ENCODE measurements at places on chromosomes 13 and 19.

DNA sequence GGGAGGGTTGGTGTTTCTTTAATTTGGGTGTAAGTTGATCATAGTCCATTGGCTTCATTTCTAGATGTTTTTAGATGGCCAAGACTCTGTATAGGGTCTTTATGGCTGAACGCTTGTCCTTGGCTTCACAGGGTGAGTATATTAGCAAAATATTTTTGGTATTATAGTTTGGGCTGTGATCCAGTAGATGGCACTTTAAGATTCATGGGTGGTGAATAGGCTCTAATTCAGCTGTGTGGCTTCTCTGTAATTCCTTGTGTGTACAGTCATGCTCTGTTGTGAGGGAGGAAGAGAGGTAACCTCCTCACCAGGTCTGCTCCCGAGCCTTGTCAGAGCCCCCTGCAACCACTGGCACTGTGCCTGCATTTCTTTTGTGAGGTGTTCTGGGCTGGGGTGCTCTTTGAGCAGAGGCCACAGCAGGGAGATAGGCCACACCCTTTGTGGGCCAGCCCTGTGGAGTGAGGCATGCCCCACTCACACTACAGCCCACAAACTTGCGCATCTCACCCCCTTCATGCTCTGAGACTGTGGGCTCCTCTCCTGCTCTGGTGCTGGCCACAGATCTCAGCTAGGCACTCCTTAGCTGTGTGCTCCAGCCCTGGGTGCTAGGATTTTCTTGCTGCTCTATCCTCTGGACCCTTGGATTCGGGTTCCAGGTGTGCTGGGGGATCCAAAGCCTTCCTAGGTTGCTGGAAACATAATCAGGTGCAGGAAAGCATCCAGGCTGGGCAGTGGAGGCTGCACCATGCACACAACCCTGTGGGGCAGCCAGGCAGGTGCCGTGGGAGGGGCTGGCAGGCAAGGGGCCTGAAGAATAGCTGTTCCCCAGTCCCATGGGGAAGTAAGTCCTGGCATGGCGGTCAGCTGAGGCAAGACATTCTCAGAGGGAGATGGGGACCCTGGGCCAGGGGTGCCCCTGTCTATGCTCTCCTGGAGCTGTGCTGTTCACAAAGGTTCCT, 193.9 kb downstream of the GPC5 start:
- DNase-seq: no peak

GRCh38 chr19:18322318-18322758, 538 bp downstream of the LSM4 start:
- peak; percentile 81 for DNase-seq

DNA sequence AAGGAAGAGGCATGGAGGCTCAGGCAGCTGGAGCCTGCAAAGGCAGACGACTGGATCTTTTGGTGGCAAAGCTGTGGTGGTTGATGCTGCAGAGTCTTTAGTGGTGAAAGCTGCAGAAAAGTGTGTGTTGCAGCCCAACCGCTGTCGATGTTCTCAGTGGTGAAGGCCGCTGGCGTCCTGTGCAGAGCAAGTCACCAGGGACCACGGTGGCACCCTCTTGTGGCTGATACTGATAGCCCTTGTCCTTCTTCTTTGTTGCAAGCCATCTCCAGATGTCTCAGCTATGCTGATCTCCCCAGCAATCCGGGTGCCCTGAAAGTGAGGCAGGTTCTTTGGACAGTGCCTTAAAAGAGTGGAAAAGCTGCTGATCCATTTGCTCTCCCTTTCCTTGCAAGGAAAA, 610.9 kb upstream of the PCDH9 start:
- peak; percentile 74 for DNase-seq

GRCh38 chr13:114107686-114108081, 24.7 kb downstream of the RASA3 start:
- no peak for DNase-seq

DNA sequence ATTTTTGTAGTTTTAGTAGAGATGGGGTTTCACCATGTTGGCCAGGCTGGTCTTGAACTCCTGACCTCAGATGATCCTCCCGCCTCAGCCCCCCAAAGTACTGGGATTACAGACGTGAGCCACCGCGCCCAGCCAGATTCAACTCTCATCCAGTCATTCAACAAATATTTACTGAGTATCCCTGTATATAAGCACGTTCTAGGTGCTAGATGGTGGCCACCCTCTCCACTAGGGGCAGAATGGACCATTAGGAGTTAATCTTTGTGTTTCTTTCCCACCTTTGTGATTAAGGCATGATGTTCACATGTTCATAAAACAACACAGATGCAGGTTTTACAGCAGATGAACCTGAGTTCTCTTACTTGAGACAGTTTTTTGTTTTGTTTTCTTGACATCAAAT, 7.3 kb downstream of the SHKBP1 start:
- DNase-seq: peak; percentile 51

DNA sequence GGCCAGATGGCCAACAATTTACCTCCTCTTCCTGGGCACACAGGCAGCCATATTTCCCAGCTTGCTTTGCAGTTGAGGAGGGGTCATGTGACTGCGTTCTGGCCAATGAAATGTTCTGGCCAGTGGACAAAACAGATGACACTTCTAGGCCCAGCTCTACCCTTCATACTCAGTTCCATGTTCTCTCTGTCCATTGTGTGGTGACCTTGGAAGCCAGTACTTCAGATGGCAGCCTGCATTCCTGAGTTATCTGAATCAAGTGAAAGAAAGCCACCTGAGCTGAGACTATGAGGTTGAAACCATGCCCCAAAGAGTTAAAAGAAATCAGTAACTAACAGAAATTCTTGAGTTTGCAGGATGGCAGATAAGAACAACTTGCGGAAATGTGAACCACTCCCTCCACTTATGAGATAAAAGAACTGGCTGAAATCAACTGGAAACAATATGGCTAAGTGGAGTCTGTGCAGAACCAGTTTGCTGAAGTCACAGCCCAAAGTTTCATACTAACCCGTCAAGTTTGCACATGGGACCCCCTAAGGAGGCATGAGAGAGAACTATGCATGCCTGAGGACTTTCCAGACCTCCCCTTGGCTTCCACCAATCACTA, 8.1 kb downstream of the FAM187B start:
- peak; percentile 36 for DNase-seq

- DNase-seq: no peak
Observed at GRCh38 chr13:40063278-40063698, 407.8 kb downstream of the COG6 start.

DNA sequence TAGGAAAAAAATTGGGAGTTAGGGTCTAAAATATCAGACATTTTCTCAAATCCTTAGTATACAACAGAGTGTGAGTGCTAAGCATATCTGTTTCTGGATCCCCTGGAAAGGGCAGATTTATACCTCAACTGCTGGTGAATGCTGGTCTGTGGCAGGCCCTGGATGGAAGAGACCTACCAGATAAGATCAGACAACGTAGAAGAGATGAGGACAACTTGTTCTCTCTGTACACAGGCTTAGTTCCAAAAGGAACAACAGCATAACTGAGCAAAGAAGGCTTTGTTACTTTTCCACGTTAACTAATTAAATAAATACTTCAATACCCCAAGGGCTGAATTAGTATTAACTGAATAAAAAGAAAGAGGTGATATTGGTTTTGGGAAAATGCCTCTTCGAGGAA, 1277.3 kb downstream of the SLITRK5 start:
- DNase-seq: no peak

GRCh38 chr13:79404985-79405384, 1.1 kb downstream of the RBM26 start:
- DNase-seq: peak; percentile 27

GRCh38 chr19:49468746-49469447, 5.1 kb upstream of the FLT3LG start:
- DNase-seq: peak; percentile 100

DNA sequence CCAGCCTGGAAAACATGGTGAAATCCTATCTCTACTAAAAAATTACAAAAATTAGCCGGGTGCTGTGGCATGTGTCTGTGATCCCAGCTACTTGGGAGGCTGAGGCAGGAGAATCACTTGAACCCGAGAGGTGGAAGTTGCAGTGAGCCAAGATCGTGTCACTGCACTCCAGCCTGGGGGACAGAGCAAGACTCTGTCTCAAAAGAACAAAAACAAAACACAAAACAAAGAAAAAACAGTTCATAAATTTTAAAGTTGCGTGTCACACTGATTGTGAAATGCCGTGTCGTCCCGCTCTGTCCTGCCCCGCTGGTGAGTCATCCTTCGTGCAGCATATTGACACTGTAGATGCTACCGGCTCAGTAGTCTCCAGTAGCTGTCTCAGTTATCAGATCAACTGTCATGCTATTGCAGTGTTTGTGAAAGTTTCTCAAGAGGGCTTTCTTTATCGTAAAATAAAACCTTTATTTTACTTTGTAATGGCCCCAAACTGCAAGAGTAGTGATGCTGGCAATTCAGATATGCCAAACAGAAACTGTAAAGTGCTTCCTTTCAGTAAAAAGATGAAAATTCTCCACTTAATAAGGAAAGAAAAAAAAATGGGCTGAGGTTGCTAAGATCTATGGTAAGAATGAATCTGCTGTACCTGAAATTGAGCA, 36.4 kb upstream of the IGFL1 start:
- no peak for DNase-seq

DNA sequence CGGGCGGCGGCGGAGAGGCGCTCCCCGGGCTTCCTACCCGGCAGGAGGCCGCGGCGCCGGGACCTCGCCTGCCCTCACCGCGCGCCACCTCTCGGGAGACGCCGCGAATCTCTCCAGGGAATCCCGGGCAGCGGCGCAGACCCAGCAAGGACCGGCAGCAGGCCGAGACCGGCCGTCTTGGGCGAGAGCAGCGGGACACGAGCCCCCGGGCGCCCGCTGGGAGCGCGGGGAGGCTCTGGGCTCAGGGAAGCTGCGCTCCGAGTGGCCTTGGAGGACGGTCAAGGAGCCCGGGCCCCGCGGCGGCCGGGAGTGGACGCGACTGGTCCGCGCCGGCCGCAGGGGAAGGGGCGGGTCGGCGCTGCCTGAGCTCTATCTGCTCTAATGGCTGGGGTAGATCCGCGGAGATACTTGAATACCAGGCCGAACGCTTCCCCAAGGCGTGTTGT, 14.7 kb downstream of the CDX2 start:
- DNase-seq: peak; percentile 75

GRCh38 chr19:17101686-17102628, 26.4 kb downstream of the MYO9B start:
- no peak for DNase-seq

- DNase-seq: no peak
Observed at GRCh38 chr19:18984251-18984650, 43.2 kb upstream of the HOMER3 start.

All from GM23338 (cell line).